ENCODE measurements at places on chromosomes 4 and X.
A peak's percentile ranks its signal among the peaks of the same experiment; 100 is the strongest.

DNA sequence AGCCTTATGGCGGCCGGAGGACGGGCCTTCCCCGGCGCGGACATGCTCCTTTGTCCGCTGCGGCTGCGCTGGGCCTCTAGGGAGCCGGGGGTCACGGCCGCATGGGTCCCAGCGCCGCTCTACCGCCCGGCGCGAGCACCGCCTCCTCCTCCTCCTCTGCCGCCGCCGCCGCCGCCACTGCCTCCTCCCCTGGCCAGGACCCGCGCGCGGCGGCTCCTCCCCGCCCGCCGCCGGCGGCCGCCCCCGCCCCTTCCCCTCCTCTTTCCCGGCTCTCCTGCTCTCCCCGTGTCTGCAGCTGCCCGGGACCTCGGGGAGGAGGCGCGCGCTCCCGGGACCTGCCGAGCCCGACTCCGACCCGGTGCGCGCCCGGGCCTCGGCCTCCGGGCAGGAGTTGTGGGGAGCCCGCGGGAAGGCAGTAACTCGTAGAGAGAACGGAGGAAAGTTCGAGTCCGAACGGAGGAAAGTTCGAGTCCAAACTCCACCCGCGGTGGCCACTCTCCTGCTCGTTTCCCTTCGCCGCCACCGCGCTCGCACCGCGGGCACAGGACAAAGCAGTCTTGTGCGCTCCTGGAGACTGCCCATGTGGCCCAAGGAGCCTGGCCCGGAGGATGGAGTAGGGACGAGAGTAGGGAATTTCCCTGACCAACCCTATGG lies at the start of gene ADGRA3:
ADGRA3 (minus strand) TSS at position 179 of the 654 bp plus-strand sequence. CDS start 282 bp downstream, outside the sequence.
- DNase-seq, result peak; percentile 19

- DNase-seq, result no peak
Measured at GRCh38 chrX:118526149-118526548, 30.5 kb downstream of the DOCK11 start.

GRCh38 chrX:15468036-15468435 lies 25.1 kb downstream of the PIR start:
- DNase-seq, result no peak

DNA sequence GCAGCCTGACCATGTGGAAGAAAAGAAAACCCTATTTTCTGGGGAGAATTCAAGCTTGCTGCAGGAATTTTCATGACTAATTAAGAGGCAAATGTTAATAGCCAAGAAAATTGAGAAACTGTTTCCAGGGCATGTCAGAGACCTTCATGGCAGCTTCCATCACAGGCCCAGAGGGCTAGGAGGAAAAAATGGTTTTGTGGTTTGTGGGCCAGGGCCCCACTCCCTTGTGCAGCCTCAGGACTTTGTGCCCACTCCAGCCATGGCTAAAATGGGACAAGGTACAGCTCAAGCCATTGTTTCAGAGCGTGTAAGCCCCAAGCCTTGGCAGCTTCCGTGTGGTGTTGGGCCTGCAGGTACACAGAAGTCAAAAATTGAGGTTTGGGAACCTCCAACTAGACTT lies 282.9 kb downstream of the DCAF12L2 start:
- no peak for DNase-seq

GRCh38 chr4:110787707-110788106 lies 164.8 kb upstream of the PITX2 start:
- DNase-seq, result no peak

- peak; percentile 7 for DNase-seq
Measured at GRCh38 chr4:169079942-169080827, 70.1 kb upstream of the CBR4 start.

- no peak for DNase-seq
Measured at GRCh38 chr4:187908079-187908561, 87.5 kb upstream of the ZFP42 start.

- no peak for DNase-seq
Measured at GRCh38 chr4:37989398-37990260, 29.4 kb downstream of the PTTG2 start.

DNA sequence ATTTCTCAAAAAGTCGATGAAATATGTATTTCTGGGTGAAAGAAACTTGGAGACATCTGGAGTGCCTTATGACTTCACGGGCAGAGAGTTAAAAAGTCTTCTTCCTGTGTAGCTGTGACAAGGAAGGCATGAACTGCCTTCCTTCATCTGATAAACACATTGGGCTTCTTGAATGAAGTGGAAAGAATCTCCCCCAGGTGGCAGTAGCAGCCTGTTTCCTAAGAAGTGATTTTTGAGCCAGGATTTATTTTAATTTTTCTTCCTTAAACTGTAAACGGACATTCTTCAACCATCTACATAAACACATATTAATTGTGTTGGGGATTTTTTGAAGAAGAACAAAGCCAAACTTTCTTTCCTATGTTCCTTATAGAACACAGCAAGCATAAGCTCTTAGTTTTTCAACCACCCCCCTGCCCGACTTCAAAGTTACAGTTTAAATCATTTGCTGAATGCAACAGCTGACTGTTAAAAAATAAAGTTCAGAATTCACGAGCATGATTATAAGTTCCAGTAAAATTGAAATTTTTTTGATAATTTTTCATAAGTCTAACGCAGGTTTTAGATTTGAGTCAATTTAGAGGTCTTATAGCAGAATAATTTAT lies 980 bp upstream of the GIMD1 start:
- peak; percentile 33 for DNase-seq

DNA sequence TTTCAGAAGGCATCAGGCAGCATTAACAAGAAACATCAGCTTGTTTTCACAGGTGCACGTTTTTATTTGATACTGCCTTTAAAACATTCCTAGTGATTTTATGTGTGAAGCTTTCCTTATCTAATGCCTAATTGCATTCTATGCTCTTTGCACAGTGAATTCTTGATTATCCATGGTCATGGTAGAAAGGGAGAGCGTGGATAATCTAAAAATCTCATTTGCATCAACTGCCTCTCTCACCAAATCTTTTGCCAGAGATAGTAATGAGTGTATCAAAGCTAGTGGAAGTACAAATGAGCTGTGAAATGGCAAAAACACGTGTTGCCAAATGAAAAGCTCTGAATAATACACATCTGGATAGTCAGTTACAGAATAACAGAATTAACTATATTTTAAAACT lies 170.5 kb downstream of the NAA11 start:
- DNase-seq, result no peak

GRCh38 chrX:152904151-152905080 lies 6.5 kb downstream of the ZNF185 start:
- DNase-seq, result peak; percentile 51

DNA sequence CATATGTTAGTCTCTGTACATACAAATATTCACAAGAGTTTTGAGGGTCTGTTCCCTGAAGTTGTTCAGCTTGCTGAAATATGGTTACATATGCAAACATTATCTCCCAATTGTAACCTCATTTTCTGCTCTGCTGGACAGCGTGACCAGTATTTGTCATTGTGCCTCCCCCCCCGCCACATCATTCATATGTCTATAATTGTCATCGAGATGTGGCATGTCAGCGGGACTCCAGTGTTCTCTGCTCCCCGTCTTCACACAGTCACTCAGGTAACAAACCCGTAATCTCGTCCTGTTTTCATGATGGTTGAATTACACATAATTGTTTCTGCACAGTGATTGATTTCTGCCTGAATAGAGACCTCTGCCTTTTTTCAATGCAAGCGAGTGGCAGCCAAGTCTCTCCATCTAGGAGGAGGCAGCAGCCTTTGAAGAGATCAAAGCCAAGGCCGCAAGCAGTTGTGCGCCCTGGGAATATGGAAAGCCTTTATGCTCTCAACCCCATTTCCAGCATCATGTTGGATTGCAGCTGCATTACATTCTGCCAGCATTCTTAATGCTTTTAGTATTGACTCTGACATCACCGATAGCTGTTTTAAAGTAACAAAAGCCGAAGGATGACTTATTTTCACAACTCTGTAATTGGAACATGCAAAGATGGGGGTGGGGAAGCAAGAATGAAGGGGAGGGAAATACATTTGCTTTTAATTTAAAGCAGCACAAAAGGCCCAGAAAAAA lies 27.4 kb downstream of the LEF1 start:
- no peak for DNase-seq

- DNase-seq, result no peak
Measured at GRCh38 chr4:6290256-6290655, 20.6 kb downstream of the WFS1 start.

GRCh38 chr4:13484749-13485221 lies 645 bp upstream of the RAB28 start:
- peak; percentile 25 for DNase-seq

DNA sequence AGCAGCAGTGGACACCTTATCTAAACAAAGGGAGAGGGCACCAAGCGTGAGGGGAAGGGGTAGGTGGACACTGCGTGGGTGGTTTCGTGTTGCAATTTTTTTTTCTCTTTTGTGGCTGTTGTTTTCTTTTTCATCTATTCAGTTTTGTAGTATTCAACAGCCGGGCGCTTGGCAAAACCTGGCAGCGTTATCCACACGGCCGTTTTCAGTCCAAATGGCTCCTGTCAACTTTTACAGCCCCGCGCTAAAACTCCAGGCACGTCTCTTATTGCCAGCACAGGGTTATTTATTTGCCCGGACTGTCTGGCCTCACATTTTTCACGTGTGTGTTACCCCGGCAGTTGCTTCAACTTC lies 192.2 kb downstream of the BCOR start:
- DNase-seq, result no peak

DNA sequence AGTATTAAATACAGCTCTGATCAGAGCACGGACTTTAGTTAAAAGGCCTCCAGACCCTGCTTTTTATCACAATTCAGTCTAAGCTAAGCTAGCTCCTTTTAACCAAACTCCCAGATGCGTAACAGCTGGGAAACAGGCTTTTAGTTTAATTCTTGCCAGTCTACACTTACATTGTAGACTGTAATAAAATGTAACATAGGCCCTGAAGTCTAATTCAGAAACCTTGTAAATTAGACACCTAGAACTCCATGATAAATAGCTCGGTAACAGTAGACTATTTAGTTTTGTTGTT lies 20.1 kb downstream of the FBXO8 start:
- DNase-seq, result no peak

DNA sequence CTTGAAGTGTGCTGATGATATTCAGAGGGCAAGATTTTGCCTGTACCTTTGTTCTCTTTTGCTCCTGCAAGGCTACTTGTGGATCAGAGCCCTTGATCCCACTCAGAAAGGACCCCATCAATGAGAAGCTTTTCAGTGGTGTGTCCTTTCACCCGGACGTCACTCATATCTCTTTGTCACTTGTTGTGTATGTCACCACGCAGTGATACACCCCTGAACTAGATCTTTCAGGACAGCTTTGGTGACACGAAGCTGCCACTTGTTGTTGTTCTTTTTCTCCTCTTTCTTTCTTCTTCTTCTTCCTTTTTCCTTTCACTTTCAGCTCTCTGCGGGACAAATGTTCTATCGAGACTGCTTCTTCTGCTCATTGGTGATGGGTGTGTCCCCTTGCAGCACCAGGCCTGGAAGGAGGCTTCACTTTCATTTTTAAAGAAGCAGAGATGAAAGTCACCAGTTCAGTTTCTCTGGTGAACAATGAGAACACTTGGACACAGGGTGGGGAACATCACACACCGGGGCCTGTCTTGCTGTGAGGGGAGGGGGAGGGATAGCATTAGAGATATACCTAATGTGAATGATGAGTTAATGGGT lies 83.6 kb downstream of the NBDY start:
- DNase-seq, result peak; percentile 36

DNA sequence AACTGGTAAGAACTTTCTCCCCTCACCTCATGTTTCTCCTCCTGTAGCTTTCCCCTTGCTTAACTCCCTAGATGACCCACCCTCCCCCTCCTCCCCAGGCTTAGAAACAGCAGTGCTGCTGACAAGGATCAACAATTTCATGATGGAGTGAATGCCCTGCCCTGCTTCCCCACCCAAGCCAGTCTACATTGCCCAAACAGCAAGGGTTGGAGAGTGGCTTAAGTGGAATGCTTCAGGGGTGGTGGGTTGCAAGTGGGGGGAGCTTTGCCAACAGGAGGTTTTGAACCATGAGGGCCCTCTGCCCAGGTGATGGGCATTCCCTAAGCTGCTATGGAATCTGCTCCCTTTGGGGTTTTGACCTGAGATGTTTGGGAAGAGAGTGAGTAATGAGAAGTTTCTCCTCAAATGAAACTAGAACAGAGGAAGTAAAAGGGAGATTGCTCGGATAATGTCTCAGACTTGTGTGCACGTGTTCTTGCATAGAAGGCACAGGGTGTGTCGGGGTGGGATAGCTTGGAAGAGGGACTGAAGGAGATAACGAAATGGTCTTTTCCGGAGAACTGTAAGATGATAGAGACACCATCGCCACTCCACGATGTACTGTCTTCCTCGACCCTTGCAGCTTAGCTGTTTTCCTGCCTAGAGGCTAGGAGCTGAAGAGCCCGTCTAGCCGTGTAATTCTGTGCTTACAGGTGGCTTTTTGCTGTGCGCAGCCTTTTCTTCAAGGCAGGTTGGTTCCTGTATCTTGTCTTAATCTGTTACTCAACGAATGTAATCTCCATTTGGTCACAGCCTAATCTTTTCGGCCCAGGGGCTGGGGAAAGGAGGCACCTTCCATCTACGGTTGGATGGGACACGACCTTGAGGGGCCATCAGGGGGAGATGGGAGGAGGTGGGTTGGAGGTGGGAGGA lies 10.1 kb downstream of the GDPD2 start:
- DNase-seq, result peak; percentile 65

DNA sequence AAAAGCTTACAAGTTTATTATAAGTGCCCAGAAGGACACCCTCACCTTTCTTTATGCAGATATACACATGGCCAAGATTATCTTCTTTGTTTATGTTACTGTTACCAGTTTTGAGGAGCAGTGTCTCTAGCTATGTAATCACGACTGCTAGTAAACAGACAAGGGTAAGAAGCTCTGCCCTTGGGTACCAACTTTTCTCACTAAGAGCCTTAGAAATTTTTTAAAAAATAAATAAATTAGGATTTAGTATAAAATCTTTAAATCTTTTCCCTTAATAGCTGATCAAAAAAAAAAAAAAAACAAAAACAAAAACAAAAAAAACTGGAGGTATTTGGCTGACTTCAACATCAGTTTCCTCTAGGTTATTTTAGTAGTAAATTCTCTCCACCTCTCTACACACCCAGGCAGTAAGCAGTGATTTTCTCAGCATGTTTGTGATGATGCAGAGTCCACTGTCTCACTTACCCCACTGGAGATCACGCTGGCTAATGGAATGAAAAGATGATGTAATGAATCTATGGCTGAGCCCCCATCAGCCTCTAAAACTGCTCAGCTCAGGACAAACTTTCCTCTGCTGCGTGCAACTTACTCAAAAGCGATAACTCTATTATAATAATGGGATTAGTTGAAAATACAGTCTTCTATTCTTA lies 125.9 kb downstream of the FRYL start:
- DNase-seq, result no peak

- DNase-seq, result no peak
Measured at GRCh38 chr4:39571054-39571453, 43.8 kb upstream of the UGDH start.

DNA sequence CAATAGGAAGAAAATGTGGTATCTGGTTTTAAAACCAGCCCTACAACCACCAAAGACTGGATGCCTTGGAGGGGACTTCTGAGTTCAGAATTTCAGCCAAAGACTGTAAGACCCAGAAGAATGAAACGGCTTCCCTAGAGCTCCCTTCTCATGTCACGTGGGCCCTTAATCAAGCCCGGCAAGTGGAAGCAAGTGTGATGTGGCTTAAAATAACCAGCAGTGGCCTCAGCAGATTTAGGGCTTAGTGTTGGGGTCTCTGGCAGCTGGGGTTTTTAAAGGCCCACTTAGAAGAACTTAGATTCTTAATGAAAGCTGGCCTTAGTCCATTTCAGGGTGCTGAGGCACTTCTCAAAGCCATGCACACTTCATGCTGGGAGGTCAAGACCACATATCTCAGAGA lies 111.2 kb upstream of the TBC1D9 start:
- no peak for DNase-seq

GRCh38 chrX:123085311-123085940 lies 98.7 kb upstream of the GRIA3 start:
- no peak for DNase-seq

- peak; percentile 52 for DNase-seq
Measured at GRCh38 chrX:936979-937769, 275.3 kb downstream of the CRLF2 start.

All from RPMI8226 (cell line).